ENCODE measurements at places on chromosomes 12 and 14.

DNA sequence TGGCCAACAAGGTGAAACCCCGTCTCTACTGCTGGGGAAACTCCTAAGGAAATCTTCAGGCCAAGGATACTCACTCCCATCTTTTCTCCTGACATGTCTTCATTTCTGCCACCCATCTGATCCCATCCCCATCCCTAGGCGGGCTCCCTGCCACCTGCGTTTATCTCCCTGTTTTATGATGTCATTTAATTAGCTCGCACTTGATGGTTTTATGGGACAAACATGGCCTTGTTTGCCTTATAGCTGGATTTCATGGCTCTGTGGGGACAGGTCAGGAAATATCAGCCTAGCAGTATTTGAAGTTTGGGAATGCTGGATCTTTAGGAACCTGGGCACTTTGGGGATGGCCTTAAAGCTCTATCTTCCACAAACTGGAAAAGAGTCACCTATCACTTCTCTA, 88.5 kb upstream of the CISTR start:
- DNase-seq, result no peak

GRCh38 chr12:126337556-126338441, 1272.6 kb downstream of the AACS start:
- no peak for DNase-seq

GRCh38 chr12:126668961-126669360, 1598.0 kb upstream of the TMEM132C start:
- no peak for DNase-seq

GRCh38 chr12:55034218-55034617, 14.4 kb downstream of the NEUROD4 start:
- no peak for DNase-seq

DNA sequence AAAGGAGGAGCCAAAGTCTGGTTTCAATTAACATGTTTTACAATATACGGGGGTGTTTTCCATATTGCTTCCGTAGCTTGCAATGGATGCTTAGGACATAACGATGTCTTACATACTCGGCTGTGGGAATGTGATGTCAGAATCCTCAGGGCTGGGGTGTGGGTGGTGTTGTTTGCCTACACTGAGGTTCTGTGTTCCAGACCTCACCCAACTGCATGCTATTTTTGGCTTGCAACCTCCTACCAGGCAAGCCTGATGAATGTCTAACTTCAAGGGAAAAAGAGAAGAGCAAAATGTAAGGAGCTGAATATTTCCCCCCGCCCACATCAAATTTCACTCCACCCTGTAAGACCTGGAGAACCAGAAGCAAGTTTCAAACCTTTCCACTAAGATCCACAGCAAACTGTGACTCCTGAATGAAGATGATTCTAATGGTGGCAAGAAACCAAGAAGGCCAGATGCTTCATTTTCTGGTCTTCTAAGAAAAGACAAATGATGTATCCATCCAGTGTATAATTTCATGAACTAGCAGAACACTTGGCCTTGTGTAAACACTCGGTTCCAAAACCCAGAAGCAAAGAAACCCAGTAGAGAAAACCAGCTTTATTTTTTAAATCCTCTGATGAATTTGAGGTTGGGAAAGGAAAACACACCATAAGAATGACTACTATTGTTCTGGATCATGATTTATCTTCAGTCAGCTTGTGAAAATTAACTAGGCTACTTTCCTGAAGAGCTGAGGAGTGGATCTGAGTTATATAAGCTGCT, 227.9 kb downstream of the DACT1 start:
- DNase-seq, result no peak

DNA sequence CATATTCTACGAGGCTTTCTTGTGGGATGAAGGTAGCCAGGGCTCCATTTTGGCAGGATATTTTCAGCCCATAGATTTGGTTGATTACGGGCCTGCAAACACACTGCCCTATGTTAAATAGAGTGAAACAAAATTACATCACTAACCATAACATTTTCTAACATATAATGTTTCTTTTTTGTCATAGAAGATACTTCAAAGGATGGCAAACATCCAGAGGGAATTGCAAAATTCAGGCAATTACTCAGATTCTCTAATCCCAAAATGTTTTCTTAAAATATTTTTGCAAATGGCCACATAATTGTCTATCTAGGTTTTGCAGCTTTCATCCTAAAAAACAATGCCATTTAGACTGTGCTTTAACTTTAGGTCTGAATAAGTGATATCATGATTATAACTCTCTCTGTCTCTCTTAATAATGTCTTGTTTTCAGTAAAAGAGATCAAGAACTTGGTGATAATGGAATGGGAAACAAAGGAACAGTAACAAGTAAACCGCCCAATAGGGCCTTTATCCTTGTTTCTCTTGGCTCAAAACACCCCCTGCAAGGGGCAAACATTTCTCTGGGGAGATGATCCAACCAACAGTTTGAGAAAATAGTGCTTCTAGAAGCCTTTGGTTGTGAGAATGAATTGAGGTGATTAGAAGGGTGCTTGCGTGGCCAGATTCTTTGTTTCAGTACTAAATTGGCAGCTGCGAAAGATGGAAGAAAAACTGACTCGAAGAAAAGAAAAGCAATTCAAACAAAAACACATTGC, 54.4 kb upstream of the BTG1 start:
- DNase-seq, result no peak

DNA sequence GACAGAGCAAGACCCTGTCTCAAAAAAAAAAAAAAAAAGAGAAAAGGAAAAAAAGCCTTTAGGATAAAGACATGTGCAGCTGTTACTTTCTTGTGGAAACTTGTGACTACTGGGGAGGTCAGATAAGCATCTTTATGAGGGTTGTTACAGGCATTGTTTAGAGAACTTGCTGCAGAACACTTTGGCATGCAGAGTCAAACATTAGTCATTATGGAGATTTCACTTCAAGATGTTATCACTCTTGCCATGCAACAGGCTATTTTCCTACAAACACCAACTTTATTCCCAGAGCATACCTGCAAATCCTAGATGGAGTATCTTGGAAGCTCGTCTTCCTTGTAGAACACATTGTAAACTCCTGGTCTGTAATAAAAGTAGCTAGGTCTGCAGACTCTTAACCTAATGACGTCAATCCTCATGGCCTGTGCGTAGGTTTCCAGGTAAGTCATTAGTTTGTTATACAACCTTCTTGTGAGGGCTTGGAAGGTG, 36.3 kb upstream of the WDR89 start:
- no peak for DNase-seq

- no peak for DNase-seq
These were observed 7.1 kb upstream of the CGRRF1 start for GRCh38 chr14:54502602-54503001.

DNA sequence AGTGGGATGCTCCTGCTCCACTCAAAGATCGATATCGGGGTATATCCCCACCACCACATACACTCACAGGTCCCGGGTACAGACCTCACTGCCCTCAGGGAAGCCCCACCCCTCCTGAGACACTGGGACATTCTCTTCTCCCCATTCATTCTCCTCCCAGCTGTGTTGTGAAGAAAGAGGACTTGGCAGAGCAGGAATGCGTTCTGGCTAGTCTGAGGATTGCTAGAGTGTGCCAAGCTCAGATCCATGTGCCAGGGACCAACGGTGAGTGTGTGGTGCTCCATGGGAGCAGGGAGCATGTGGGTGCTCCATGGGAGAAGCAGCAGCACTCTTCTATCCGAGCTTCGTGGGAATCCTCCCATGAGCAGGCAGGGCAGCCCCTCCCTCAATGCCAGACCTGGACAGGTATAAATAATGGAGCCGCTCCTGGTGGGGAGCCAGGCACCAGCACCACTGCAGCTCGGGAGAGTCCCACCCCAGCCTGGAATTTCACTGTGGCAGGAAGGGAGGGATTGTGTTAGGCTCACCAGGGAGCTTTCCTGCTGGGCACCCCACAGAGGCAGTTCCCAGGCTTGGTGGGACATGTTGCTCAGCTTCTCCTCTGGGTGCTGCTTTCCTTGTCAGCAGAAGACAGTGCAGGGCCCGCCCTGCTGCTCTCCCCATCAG, 2.3 kb upstream of the KRT5 start:
- DNase-seq, result no peak

DNA sequence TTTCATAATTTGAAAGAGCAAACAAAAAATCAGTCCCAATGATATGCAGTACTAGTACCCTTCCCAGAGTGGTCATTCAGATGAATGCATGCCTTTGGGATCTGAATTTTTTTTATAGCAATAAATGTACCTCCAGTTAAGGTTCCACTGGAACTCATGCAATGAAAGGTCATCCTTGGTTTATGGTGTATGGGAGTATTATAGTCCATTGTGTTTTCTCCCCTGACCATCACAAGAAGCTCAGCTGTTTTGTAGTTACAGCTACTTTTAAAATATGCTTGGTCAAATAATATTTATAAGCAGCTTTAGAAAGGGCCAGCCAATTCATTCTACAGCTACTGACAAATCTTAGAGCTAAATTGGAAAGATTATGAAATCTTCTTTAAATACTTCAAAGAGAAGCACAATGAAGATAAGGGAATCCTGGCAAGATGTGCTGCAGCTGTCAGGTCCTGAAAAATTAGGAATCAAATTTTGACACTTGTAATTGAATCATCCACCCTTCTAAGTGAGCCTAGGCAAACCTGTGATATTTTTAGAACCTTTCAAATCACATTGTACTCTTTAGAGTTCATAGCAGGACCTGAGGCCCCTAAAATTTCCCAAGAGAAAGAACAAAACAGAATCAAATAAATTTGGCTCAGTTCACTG, 46.5 kb downstream of the IFT81 start:
- no peak for DNase-seq

- no peak for DNase-seq
These were observed 211.1 kb downstream of the ITPR2 start for GRCh38 chr12:26621932-26622331.

DNA sequence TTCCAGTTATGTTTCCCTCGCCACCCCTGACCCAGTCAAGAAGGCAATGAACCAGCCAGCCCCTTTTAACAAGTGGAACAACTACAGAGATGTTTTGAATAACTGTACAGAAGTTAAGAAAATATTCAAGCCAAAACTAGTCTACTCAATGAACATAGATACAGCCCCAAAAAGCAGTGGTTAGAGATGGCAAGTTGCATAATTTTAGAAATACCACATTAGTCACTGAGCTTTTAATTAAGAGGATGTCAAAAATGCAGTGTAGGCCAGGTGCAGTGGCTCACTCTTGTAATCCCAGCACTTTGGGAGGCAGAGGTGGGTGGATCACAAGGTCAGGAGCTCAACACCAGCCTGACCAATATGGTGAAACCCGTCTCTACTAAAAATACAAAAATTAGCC, 27.2 kb downstream of the PROX2 start:
- DNase-seq, result no peak

GRCh38 chr14:103402695-103403094, 17.5 kb downstream of the MARK3 start:
- no peak for DNase-seq

GRCh38 chr14:60757567-60758002, 23.0 kb downstream of the MNAT1 start:
- DNase-seq, result no peak

DNA sequence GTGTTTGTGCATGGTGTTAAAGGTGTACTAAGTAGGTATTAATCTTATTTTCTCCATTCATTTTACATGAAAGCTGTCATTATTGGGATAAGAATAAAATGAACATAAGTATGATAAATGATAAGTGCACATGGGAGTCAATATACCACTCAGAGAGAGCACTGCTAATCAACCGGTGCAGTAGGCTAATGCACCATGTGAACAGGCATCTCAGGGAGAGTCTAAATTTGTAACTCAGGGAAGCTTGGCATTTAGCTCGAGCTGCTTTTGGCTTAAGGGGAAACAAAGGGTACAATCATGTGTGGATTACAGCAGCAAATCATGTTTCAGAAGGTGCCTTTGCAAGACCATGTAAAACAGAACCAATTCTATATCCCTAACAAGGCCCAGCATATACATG, 127.4 kb downstream of the MGST1 start:
- no peak for DNase-seq

GRCh38 chr14:103033681-103034096, 23.7 kb downstream of the CDC42BPB start:
- no peak for DNase-seq

DNA sequence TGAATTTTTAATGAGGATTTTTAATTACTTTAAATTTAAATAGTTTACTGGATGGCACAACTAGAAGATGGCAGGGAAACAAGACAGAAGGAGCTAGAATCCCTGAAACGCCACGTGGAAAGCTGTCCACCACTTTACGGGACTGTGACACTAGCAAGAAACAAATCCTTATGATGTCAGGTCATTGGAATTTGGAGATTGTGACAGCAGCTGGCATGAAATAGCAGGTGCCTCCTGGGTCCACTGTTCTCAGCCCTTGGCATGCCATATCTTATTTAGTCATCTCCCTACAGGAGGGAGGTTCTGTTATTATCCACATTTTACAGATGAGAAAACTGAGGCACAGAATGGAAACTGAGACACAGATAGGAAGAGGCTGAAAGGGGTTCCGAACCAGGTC, 113.8 kb downstream of the BCL11B start:
- no peak for DNase-seq

- DNase-seq, result no peak
These were observed 23.3 kb upstream of the MARK3 start for GRCh38 chr14:103361867-103362266.

Measured in nucleus accumbens (tissue), 56 donors.